RWPE2 (cell line): ENCODE measurements at places on chromosomes 4 and X.
A peak's percentile ranks its signal among the peaks of the same experiment; 100 is the strongest.

DNA sequence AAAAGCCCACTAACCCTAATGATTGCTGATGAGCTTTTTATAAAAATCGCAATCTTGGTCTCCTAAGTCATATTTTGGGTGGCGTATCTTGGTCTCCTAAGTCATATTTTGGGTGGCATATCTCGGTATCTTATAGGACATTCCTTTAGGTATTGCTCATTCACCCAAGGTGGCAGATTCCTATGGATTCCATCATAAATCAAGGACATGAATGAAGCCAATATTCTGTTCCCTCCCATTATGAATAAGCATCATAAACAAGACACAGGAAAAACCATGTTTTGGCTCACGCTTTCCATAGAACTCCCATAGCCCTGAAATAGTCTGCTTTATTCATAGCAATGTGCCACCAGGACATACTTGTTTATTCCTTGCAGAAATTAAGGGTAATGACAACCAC lies 95.0 kb upstream of the CD99 start:
- no peak for DNase-seq

GRCh38 chrX:66018585-66019309 lies 21.1 kb downstream of the VSIG4 start:
- DNase-seq, result no peak

GRCh38 chr4:38831653-38832052 lies 25.0 kb downstream of the TLR6 start:
- DNase-seq, result no peak

- no peak for DNase-seq
These were observed 517.5 kb upstream of the GRIA3 start for GRCh38 chrX:122666601-122667000.

DNA sequence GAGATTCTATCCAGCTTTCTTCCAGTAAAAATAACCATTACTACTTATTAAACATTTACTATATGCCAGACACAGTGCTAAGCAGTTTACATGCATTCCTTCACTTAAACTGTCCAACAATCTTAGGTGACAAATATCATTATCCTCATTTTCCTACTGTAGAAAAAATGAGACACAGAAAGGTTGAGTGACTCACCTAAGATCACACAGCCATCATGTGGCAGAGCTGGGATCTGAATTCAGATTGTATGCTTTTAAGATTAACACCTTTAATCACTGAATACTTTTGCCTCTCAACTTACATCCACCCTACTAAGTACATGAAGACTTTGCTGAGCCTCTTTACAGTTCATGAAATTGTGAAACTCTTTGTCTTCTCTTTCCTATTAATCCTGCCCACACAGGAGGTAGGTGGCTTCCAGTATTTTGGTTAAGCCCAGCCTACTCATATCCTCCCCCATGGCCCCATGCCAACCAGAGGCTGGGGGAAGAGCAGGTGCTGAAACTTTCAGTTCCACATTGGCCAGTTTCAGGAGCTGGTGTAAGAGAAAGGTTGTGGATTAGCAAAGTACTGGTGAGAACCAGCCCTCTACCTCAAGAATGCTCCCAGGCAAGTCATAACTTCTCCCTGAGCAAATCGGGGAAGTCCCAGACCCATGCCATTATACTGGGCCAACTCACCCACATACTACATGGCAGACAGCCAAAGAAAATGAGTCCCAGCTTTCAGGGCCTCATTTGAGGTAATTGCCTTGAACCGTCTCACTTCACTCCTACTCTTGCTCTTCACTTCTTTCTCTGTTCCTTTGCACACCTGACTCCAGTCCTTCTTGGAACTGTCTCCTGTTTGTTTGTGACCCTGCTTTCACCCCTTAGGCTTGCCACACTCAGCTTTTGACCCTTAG lies 211.1 kb downstream of the GUCY2F start:
- DNase-seq, result peak; percentile 48

GRCh38 chr4:146256328-146256727 lies 42.0 kb downstream of the REELD1 start:
- no peak for DNase-seq
